ENCODE measurements at places on chromosomes 3 and 15.

DNA sequence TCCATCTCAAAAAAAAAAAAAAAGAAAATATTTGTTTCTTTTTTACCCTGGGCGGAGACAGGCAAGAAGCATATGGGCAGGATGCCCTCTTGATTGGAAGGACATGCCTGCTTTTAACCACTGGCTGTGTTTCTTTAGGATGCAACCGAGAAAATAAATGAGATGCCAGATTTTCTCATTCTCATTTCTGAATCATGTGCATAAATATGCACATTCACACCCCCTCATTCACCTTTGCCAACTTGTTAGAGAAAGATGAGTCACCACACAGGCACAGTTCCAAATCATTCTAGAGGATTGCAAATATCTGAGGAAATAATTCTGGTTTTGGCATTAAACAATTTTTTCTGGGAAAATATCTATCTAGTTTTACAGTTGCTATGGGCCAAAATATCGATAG lies 3.3 kb downstream of the LIPH start:
- no peak for DNase-seq

GRCh38 chr3:186105543-186105942 lies 3.3 kb downstream of the ETV5 start:
- no peak for DNase-seq

DNA sequence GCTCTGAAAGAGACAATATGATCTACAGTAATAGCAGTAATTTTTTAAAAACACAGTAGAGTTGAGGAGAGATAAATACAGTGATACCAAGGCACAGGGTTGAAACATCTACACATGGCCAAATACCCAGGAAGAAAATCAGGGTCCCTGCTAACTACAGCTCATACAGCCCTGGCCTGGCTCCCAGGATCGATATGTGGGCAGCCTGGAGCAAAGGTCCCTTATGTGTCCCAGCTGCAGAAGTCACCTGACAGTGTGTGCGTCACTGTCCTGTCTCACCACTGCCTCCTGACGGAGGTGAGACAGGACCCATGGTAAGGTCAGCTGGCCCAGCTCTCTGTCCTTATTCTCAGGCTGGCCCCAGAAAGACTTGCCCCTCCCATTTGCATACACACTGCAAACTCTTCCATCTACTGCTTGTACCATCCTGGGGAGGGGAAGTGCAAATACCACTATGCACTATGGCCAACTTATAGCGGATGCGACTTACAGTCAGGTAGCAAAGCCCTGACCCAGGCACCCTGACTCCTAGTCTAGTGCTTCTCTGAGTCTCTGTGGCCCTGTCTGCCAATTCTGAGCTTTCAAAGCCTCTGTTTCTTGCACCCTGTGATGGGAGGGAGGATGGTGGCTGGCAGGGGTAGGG lies 22.0 kb upstream of the BCL2L10 start:
- DNase-seq: no peak

DNA sequence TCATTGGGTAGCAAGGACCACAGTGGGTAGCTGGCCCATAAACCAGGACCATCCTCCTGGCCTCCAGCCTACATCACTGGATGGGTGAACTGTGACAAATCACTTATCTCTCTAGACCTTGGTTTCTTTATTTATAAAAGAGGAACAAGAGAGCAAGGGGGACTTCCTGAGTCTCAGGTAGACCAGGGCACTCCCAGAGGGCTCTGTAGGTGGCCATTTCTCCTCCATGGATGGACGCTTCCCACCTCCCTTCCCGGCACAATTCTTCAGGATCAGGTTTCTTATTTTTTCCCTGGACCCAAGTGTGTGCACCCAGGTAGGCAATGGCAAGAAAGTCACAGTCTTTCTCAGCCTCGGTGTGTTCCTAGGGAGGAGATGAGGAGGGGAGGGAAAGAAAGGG lies 41.4 kb upstream of the SPATA12 start:
- DNase-seq: no peak

DNA sequence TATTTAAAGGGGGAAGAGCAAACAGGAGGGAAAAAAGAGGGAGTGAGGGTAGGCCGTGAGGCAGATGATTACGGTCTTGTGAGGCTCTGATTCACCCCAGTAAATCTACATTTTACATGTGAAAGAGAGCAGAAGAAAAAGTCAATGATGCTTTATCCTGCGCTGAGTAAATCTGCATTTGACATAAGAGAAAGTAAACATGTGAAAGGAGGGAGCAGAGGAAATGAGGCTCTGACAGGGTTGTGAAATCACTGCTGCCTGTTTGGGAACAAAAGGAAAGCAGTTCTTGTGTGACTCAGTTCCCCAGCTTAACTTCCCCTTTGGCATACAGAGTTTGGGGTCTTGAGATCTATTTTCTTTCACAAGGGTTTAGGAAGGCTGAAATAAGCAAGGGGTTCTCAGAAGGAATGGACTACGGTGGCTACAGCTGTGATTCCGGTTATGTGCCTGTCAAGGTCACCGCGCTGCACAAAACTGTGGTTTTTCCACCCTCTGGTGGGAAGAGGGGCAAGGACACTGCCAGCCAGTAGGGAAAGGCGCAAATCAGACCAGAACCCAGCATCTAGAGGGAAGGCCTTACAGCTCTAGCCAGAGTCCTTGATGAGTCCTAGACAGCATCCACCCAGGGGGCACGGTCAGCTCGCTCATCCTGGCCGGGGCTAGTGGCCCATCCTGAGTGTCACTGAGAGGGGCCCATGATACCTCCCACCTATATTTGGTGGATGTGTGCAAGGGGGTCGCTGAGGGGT lies 18.9 kb upstream of the HCN4 start:
- DNase-seq: no peak

- no peak for DNase-seq
Measured at GRCh38 chr15:27359586-27359985, 388.6 kb downstream of the GABRG3 start.

Measured in stimulated activated CD8-positive, alpha-beta memory T cell treated with anti-CD3 and anti-CD28 coated beads, Interleukin-4, amount 100 ng/mL, for 1 hour (primary cell).